GM13976 (cell line): ENCODE measurements at places on chromosomes 2 and 18.

DNA sequence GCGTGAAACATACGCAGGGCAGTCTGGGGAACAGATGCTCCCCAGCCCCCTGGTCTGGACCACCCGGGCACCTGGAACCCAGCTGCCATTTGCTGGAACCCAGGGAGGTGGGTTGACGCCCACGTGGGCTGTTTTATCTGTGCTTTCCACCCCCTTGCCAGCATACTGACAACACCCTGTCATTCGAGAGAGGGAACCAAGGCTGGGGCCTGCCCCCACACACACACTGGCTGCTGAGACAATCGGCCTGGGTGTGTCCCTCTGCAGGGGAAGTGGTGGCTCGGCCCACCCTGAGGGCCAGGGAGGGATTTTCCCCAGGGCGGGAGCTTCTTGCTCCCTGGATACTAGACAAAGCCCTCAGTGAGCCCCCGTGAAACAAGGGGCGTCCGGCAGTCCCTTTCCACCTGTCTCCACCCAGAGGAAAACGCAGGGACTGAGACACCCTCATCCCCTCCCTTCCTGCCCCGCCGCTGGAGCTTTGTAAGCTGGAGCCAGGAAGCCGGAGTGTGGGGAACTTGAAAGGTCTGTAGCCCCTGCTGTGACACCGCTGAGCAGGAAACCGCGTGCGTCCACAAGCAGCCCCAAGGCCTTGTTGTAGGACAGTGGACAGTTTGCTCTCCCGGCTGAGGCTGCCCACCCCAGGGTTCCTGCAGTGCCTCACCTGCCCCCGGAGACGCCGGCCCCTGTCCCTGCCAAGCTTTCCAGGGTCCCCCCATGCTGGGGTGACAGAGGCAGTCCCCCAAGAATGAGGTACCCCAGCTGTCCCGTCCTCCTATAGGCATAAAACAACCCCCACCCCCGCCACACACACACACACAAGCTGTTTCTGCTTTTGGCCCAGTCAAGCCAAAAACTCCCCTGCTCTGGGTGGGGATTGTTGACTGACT lies 14.1 kb upstream of the KLF11 start:
- peak; percentile 90 for DNase-seq

DNA sequence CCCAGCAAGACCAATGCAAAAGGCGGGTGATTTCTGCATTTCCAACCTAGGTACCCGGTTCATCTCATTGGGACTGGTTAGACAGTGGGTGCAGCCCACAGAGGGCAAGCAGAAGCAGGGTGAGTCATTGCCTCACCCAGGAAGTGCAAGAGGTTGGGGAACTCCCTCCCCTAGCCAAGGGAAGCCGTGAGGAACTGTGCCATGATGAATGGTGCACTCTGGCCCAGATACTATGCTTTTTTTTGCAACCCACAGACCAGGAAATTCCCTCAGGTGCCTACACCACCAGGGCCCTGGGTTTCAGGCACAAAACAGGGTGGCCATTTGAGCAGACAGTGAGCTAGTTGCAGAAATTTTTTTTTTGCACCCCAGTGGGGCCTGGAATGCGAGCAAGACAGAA lies 662.6 kb upstream of the ACVR2A start:
- DNase-seq, result no peak

DNA sequence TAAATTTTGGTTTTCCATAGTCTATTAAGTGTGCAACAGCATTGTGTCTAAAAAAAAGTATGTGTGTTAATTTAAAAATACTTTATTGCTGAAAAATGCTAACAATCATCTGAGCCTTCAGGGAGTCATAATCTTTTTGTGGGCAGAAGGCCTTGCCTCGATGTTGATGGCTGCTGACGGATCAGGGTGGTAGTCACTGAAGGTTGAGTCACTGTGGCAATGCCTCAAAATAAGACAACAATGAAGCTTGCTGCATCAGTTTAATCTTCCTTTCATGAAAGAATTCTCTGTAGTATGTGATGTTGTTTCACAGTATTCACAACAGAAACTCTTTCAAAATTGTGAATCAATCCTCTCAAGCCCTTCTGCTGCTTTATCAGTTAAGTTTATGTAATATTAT lies 31.3 kb downstream of the HDHD2 start:
- DNase-seq, result no peak

- DNase-seq, result no peak
These were observed 92.5 kb downstream of the EML4 start for GRCh38 chr2:42261518-42262195.

GRCh38 chr2:122266636-122267035 lies 511.2 kb downstream of the TSN start:
- no peak for DNase-seq

GRCh38 chr2:12317814-12318426 lies 398.8 kb upstream of the TRIB2 start:
- DNase-seq, result no peak

- no peak for DNase-seq
These were observed 476.3 kb downstream of the TRIB2 start for GRCh38 chr2:13193075-13193474.

DNA sequence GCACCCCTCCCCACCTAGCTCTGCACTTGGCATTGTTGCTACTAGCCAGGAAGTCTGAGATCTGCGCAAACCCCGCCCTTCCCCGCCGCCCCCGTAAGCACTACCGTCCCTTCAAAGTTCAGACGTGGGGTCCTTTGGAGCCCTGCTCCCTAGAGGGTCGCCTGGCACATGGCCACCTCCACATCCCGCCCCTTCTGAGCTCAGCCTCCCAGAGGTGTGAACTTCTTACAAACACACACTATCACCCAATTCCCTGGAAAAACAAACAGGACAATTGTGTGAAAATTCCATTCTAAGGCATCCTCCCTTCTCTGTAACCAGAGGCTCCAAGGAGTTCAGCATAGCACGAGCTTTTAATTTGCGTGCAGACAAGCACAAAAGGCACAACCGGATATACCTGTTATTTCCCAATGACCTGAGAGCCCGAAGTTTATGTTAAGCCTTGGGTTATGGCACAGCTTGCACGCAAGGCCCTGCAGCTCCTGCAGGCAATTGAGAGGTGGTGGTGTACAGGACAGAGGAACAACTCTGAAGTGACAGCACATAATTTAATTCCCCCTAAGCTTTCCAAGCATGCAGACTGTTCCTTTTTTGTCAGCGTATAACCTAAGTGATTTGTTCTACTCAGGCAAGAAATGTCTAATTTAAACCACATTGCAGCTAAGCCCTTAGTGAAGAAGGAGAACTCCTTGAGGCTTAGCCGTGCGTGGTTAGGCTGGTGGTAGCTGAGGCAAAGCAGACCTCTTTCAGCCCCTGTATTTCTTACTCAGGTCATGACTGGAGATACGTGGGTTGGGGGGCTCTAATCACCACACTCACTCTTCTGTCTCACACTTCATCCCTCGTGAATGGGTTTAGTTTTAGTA lies 20.3 kb upstream of the CYP1B1 start:
- peak; percentile 51 for DNase-seq

DNA sequence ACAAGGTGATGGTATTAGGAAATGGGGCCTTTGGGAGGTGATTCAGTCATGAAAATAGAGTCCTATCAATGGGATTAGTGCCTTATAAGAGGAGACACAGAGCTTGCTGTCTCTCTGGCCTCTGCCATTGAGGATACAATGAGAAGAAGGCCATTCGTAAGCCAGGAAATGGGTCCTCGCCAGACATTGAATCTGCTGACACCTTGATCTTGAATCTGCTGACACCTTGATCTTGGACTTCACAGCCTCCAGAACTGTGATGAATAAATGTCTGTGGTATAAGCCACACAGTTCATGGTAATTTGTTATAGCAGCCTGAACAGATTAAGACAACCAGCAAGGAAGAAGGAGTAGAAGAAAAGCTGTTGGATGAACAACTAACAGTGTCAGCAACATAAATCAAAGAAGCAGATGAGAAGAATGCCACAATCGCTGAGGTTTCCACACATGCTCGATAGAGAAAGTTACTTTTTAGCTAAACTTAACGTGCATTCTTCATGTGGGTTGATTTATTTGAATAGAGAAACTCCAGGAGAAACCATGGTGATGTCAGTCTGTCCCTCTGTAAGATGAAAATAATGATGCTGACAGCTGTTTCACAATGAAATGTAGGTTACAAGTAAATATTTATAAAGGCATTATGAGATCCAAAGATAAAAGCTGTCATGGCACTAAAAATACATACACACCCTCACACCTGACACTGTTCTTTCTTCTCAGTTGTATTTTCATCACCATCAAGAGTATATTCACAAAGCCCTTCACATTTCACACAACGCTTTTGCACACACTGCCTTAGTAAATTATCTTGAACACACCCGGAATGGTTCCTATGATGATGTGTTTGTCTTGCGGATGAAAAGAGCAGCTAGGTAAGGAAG lies 153.7 kb upstream of the NCK2 start:
- no peak for DNase-seq

- DNase-seq, result no peak
These were observed 138.9 kb downstream of the PTH2R start for GRCh38 chr2:208545403-208546042.

- DNase-seq, result no peak
These were observed 237.5 kb downstream of the LOXHD1 start for GRCh38 chr18:46419391-46420141.

DNA sequence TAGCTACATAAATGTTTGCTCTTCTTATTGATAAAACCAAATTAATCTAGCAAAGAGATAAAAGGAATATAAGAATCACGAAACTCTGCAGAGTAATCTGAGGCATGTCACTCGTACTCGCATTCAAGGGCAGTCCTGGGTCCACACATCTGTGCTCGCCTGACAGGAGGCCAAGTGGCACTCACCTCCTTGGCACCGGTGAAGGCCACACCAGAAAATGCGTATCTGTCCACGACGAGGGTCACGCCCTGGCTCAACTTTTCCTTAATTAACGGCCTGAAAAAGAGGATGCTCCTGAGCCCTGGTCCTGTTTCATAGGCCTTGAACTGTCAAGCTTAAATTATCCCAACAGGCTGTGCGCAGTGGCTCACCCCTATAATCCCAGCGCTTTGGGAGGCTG lies 6.6 kb downstream of the DTYMK start:
- DNase-seq, result no peak

DNA sequence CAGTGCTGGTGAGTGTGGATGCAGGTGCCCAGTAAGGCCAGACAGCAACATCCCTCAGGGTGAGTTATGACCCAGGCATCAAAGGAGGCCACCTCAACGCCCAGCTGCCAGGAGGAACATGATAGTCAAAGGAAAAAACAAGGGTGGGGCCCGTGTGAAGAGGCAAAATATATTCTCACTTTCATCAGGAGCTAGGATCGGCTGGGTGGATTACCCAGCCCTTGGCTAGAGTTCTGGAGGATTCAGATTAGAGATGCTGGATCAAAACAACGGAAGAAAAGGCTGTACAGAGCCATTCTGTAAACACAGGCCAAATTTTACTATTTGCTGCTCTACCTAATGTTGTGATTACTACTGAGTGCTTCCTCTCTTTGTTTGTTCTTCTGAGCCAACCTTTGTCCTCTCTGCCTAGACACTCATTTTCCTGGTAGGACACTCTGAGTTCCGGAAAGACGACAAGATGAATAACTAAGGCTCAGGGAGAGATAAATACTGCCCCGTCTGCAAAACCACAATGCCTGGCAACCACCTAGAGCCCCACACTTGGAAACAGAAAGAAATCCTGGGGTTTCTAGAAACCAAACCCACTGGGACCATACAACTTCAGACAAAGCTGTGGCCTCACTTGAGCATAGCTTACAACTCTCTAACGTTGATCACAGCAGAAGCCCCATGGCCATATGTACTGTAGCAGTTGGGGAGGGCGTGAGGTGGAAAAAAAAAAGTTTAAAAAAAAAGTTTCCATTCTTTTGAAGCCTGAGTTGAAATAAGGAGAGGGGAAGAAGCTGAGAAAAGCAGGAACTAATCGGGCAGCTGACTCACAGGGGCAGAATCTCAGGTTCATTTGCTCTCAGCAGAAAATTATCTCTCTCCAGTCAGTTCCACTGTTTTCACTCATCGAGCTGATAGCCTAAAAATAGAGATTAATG lies 17.8 kb upstream of the PMAIP1 start:
- DNase-seq, result no peak

DNA sequence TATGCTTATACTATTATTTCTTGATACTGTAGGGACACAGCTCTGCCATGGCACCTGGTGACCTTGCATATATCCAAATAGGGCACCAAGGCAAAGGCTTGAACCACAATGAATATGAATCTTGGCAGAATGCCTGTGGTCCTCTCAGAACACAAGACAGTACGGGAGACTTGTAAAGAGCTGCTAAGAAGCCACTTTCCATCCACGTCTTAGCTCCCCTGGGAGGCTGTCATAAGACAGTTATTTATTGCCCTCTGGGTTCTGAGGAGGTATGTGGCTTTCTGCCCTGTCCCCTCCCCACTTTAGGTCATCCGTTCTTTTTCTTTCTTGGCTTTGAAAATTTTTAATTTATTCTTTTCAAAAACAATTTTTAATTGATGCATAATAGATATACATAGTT lies 29.8 kb upstream of the MRPL33 start:
- no peak for DNase-seq

- no peak for DNase-seq
These were observed 19.6 kb downstream of the MSH2 start for GRCh38 chr2:47422560-47422959.

- DNase-seq, result no peak
These were observed 10.1 kb downstream of the TBC1D8 start for GRCh38 chr2:101140978-101141655.

DNA sequence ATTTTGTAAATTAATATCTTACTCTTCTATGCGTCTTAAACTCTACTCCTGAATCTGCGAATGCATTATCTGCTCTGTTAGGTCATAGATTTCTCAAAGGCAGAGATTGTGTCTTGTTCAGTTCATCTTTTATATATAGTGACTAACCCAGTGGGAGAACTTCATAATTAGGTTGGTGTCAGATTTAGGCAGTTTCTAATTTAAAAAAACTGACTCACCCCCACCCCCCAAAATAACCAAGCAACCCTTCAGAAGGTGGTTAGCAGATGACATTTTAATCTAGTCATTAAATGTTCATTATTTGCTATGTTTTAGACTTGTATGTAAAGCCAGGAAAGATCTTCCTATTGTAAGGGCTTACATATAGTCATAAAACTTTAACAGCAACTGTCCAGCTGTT lies 10.4 kb downstream of the SERPINB12 start:
- DNase-seq, result no peak

GRCh38 chr2:151649966-151650365 lies 84.3 kb downstream of the NEB start:
- DNase-seq, result no peak

DNA sequence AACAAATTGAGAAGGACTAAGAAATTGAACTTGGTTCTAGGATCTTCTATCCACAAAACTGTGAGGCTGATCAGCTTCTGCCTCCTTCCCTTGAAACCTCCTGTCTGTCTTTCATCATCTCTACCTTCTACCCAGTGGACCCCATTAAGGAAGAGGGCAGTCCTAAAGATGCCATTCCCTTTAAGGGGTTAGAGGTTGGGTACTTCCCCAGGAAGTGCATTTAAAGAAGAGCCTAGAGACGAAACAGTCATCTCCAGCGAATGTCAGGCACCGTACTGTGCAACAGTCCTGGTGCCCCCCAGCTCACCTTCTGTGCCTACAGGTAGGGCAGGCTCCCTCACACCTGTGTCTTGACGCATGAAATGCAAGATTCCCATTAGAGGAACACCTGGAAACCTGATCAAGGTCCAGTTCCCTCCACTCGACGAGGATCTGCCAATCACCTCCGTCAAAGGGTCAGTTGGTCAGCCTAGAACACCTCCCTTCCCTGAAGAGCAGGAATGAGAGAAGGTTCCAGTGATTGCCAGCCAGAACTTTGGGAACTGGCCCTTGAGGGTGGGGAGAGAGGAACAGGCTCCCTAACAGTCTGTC lies 20.9 kb downstream of the LOXHD1 start:
- DNase-seq, result no peak

- no peak for DNase-seq
These were observed 392.1 kb upstream of the KCNJ3 start for GRCh38 chr2:154306266-154306970.
